ENCODE measurements at places on chromosomes 12 and 14.

DNA sequence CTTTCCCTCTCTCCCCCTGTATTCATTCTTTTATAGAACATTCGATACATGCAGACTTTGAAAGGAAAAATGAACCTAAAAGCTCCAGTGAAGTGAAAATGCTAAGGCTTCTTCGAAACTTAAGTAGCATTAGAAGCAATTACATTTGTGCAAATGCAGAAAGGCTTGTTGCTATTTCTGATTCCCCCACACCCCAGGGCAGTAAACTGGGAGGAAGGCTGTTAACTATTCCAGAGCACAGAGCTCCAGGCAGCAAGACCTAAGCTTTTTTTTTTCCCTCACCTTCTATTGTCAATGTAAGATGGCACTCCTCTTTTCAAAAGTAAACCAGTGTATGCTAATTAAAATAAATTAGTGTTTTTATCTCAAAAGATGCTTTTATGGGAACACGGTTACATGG lies 448.9 kb upstream of the TBX3 start:
- DNase-seq: no peak

DNA sequence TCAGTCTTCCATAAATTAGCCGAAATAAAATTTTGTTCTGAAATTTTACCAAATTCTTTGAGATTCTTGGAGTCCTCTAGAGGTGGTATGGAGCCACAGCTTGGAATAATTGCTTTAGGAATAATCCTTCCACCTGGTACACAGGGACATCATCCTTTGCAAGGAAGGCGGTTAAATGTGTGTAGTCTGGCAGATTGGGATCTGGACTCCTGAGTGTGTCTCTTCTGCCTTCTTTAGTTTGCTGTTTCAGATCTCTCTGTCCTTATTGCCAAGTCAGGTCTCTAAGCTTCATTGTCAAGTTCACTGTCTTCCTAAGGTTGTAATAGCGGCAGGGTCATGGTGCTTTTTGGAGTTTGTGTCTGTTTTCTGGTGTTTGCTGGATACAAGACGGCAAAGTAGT lies 393.9 kb upstream of the RGS6 start:
- no peak for DNase-seq

GRCh38 chr12:107490010-107490409 lies 195.6 kb upstream of the PWP1 start:
- DNase-seq: no peak

DNA sequence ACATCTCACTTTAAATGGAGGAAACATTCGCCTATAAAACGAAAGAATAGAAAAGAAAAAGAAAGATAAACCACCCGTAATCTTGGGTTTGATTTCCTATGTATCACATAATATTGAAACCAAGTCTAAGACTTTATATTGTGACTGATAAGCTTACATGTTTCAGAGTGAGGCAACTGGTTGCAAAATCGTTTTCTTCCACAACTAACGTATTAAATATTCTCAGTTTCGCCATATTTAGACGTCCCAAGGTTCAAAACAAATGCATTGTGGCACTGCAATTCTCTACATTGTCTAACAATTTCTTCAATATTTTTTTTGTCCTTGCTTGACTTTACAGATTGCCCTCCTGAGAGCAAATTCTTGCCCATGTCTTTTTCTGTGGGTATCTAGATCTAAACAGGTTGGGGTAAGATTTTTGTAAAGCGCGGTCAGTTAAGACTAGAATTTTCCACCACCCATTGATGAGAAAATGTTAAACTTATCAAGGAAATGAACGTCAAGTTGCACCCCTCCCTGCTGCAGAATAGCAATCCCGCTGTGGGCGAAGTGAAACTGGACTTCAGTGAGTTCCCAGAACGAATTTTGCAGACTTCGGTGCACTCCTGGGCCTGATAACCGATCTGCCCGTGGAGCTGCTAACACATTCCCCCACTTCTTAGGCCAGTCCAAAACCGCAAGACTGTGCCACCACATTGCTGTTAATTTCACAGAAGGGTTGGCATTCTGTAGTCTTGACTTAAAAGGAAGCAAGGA lies 2.7 kb downstream of the TBX3 start:
- no peak for DNase-seq

GRCh38 chr14:96486705-96487104 lies 15.5 kb upstream of the PAPOLA start:
- DNase-seq: no peak

- no peak for DNase-seq
These were observed 4.3 kb downstream of the PLEKHG6 start for GRCh38 chr12:6314776-6315175.

DNA sequence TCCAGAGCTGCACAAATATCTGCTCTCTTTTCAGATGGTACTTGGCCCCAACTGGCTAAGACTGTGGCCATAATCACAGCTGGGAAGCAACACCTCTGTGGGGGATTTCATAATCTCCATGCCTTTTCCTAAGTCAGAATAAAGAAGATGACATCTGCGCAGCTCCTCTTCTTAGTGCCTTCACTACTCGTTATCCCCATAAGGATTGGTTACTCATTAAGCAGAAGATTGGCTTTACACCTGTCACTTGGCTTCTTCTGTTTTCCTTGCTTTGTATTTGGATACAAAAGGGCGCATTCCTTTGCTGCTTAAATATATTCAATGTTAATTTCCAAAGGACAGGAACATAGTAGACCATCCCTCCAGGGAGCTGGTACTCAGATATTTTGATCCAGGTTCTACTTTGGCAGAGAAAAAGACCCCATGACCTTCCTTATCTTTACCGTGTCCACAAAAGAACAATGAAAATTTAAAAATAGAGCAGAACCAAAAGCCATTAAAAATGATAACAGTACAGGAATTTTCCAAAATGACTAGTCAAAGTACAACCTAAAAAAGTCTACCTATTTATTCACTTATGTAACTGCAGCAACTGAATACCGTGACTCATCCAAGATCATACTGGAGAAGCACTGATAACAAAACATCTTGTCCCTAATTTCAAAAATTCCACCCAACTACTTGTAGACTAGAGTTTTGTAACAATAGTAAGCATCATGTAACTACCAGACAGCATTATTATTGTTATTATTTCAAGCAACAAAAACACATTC lies 352.3 kb upstream of the TMPO start:
- DNase-seq: no peak

DNA sequence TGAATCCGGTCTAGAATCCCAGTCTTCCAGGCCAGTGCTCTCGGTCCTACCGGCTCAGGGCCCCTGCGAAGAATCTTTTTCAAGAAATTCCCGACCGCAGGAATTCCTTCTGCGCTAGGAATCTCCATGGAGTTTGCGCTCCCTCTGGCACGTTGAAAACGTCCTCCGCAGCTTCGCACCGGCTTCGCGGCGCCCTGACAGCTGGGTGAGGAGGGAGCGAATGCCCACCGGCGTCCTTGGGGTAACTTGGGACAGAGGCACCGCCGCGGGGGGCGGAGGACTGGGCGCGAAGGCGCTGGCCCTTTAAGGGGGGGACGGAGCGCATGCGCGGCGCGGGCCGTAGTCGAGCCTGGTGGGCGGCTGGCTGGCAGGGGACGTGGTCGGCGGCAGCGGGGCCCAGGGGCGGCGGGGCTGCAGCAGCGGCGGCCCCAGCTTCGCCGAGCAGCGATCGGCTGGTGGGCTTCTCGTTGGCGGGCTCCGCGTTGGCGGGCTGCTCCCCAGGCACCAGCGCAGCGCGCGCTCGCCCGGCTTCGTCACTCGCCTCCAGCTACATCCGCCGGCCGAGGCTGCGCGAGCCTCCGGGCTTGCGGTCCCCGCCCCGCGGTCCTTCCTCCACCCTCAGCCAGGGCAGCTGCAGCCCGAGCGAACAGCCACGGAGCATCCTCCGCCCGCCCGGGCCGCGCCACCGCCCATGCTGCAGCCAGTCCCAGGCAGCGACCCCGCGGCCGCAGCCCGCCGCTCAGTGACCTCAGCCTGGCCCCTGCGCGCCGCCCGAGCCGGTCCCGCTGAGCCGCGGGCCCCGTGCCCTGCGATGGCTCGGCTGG lies at the start of gene VASH1:
Gene VASH1 (plus strand): TSS at position 333 of the 824 bp plus-strand sequence. CDS start 1,354 bp downstream, outside the sequence.
- DNase-seq: no peak

DNA sequence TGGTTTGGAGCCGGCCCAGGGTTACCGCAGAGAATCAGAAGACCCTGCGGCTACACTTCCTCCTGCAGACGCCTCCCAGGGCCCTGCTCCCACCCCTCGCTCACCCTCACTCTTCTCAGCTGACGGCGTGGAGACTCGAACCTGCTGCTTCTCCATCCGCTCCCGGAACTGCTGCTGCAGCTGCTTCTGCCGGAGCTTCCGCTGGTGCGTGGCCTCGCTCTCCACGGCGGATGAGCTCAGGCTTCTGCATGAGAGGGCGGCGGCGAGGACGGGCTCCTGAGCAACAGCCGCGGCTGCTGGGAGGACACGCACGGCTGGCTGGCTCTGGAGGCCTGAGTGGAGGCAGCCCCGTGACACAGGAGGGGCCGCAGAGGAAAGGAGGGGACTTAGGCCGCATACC lies 33.3 kb downstream of the RAD52 start:
- DNase-seq: no peak

GRCh38 chr12:85519163-85519562 lies 239.1 kb downstream of the ALX1 start:
- DNase-seq: no peak
